ENCODE measurements at places on chromosomes 4 and X.

GRCh38 chr4:25792200-25792791 lies 70.5 kb downstream of the SEL1L3 start:
- DNase-seq: no peak

DNA sequence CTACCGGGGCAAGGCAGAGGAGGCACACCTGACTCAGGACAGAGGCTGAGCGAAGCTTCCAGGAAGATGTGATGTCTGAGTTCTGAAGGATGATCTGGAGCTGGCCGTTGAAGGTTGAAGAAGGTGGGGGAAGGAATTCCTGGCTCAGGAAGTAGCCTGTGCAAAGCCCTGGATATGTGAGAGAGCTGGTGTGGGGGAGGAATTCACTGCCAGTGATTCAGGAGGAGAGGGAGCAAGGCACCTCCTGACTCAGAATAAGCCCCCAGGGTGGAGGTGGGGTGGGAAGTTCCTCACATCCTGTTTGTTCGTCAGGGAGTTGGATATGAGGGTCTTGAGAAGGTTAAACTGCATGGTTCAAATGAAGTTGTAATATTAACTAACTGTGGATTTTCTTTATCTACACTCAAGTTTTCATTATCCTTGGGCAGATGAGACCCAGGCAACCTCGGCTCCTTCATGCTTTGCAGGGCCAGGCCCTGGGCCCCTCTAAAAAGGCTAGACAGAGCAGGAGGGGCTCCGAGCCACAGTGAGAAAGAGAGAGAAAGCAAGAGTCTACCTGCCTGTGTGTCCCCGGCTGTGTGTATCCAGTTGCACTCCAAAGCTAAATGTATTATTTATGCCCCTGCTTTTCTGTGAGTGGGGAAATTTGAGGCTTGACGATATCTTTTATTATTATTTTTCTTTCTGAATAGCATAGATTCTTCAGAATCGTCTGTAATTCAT lies 7.1 kb downstream of the NHSL2 start:
- DNase-seq: no peak

DNA sequence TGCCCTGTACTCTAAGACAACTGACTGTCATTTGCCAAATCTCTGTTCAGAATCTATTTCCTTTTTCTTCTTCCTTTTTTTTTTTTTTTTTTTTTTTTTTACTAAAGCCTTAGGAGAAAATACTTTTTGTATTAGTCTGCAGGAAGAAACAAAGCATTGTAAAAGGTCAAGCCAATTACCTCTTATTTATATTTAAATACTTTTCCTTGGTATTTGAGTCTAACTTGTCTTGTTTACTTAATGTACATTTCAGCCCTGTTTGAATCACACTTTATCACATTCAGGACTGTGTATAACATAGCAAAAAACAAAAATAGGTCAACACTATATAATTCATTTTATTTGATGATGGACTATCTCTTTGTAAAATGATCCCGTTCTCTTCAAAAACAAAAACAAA lies 262.2 kb downstream of the RPA4 start:
- no peak for DNase-seq

GRCh38 chr4:83114576-83114975 lies at the start of gene PLAC8:
PLAC8 (minus strand) TSS chr4:83114729; CDS start chr4:83107921, 6,808 bp downstream.
- no peak for DNase-seq

DNA sequence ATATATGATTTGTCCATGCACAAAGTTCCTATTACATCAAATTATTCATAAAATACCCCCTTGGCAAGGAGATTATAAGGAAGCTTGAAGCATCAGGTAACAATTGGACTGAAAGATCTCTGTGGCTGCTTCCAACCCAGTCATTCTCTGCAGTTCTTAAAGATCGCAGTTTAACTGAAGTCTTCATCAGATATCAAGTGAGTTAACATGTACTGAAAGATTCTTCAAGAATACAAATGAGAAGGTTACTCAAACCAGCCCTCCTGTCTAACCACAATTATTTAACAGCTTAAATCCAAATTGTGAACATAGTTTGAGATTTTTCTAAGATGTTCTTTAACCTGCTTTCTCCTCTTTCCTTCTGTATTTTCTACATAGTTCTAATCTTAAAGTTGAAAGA lies 56.1 kb downstream of the SLC10A7 start:
- DNase-seq: no peak

DNA sequence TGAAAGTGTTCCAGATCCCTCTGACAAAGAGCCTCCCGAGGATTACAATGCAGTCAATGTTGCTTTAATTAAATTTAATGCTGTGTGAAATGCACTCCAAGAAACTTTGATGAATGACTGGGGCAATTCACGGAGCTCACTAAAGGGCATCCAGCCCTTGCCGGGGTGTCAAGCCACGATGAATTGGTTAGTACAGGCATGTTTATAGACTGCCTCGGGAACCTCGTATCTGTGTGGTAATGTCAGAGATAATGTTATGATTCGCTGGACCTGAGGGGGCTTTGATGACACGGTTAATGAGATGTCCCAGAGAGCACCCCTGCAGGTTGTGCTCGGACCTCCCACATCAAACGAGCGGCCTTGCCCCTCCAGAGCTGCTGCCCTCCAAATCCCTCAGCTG lies 428.8 kb downstream of the NKX6-1 start:
- no peak for DNase-seq

DNA sequence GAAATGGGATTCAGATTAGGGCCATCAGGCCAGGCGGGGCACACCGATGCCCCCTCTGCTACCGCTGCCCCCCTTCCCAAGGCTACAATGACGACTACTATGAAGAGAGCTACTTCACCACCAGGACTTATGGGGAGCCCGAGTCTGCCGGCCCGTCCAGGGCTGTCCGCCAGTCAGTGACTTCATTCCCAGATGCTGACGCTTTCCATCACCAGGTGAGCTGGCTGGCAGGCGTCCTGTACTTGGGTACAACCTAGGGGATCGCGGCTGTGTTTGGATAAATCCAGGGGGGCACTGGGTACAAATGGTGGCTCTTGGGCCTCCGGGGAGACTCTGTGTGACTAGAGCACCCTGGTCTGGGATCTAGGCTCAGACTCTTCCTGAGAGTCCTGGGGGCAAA lies 1.1 kb downstream of the EMD start:
- DNase-seq: no peak

DNA sequence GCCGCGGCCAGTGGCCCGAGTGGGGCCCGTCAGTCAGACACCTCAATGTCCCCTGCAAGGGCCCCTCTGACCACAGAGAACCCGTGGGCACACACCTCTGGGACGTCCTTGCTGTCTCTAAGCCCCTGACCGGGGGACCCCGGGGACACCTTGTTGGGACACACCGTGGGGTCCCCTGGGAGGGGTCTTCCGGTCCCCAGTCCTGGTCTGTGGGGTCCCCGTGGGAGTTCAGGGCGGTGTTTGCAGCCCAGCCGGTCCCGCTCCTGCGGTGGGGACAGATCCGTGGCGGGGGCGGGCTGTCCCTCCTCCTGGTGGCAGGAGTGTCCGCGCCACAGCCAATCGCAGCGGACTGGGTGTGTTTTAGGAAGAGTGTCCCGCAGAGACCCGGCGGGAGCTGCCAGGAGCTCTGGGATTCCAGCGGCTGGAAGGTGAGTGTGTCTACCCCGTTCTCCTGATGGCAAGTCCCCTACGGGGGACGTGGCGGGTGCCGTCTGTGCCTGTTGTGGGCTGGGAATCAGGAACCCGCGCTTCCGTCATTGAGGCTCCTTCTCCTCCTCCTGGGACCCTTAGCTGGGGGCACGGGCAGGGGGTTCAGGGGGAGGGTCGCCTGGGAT lies 5.1 kb upstream of the PLCXD1 start:
- DNase-seq: no peak

DNA sequence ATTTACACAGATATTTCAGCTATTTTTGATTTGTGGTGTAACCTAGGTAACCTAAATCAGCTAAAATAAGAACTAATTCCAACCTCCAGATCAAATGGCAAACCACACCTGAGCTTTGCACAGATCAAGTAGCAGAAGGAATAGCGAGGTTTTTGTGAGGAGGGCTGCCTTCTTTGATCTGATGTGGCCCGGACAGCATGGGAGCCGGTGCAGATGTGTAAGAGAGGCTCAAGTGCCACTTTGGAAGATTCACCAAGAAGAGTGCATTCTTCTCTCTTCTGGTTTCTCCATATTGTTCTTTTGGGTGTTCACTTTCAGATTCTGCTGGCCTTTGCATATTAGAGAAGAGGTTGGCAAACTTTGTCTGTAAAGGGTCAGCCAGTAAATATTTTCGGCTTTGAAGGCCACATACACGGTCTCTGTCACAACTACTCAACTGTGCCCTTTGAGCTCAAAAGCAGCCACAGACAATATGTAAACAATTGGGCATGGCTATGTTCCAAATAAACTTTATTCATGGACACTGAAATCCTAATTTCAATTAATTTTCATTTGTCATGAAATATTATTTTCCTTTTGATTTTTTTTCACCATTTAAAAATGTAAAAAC lies 78.9 kb upstream of the FAM9C start:
- DNase-seq: no peak

GRCh38 chr4:185100423-185100822 lies 42.6 kb upstream of the SLC25A4 start:
- no peak for DNase-seq

Data from midbrain (tissue), 1 donor.